Hepatocyte (in vitro differentiated cells): ENCODE measurements at places on chromosomes 3 and 15. TPM values are rescaled to one million over a fixed set of nuclear protein-coding genes. Genes with fewer than 3 reads are reported as not detected.
A peak's percentile ranks its signal among the peaks of the same experiment; 100 is the strongest.

DNA sequence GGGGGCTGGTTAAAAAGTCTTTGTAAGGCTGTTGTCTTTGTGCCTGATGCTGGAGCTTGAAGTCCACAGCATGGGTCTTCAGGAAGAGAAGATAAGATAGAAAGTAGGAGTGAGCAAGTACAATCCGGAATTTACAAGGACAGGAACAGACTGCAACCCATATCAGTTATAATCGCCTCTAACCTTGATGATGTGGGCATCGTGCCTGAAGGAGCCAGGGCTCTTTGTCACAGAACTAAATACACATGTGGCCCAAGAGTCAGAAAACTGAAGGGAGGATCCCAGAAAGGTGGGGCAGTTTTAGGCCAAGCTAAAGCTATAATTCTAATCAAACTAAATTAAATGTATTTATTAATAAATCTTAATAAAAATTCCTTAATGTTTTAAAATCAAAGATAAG is 132.2 kb downstream of the TMCO5A start:
- H3K27me3 ChIP-seq = no peaks in the 10 kb centered on the region
- H3K4me1 ChIP-seq = peaks cover 21% of the 10 kb centered on the region

GRCh38 chr3:73070675-73071575 is 9.5 kb downstream of the EBLN2 start:
- H3K4me1 ChIP-seq = no peaks in the 10 kb centered on the region
- no peaks in the 10 kb centered on the region for H3K27me3 ChIP-seq
- H3K4me3 ChIP-seq = no peak overlapping the region
- H3K27ac ChIP-seq = no peak overlapping the region
- H3K36me3 ChIP-seq = no peaks in the 10 kb centered on the region

DNA sequence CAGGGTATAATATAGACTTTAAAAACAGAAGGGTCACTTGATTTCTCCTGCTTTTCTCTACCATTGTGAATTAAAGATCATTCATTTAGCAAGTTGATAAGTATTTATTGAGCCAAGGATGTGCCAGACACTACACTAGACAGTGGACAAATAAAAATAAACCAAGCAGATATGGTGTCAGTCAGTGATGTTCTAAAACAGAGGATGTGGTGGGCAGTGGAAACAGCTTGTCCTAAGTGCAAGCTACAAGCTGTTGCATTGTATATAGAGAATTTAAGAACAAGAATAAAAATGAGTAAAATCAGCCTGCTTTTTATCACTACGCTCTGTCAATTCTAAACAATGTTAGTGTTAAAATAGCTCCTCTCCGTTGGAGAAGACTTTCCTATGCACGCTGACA is 637.3 kb upstream of the GRM7 start:
- no peaks in the 10 kb centered on the region for H3K27me3 ChIP-seq
- H3K4me3 ChIP-seq = no peak overlapping the region
- no peaks in the 10 kb centered on the region for H3K36me3 ChIP-seq
- DNase-seq = no peak
- H3K4me1 ChIP-seq = peaks cover 6% of the 10 kb centered on the region
- H3K27ac ChIP-seq = no peak overlapping the region

GRCh38 chr15:62608369-62608768 is 434.2 kb upstream of the TPM1 start:
- no peaks in the 10 kb centered on the region for H3K36me3 ChIP-seq
- DNase-seq = no peak
- no peak overlapping the region for H3K4me3 ChIP-seq

GRCh38 chr3:66427951-66428474 is 72.8 kb downstream of the LRIG1 start:
- H3K4me1 ChIP-seq = no peaks in the 10 kb centered on the region
- DNase-seq = no peak
- no peaks in the 10 kb centered on the region for H3K27me3 ChIP-seq
- no peaks in the 10 kb centered on the region for H3K36me3 ChIP-seq
- no peak overlapping the region for H3K4me3 ChIP-seq
- H3K27ac ChIP-seq = no peak overlapping the region

- H3K27me3 ChIP-seq = no peaks in the 10 kb centered on the region
- H3K27ac ChIP-seq = peak overlapping the region; percentile 8
- H3K4me3 ChIP-seq = no peak overlapping the region
- H3K36me3 ChIP-seq = no peaks in the 10 kb centered on the region
Observed at GRCh38 chr3:194075802-194076460, 60.0 kb upstream of the HES1 start.

- no peaks in the 10 kb centered on the region for H3K27me3 ChIP-seq
- no peak for DNase-seq
- peaks cover 6% of the 10 kb centered on the region for H3K4me1 ChIP-seq
- H3K27ac ChIP-seq = no peak overlapping the region
Observed at GRCh38 chr3:157323360-157323759, 113.3 kb upstream of the PTX3 start.

DNA sequence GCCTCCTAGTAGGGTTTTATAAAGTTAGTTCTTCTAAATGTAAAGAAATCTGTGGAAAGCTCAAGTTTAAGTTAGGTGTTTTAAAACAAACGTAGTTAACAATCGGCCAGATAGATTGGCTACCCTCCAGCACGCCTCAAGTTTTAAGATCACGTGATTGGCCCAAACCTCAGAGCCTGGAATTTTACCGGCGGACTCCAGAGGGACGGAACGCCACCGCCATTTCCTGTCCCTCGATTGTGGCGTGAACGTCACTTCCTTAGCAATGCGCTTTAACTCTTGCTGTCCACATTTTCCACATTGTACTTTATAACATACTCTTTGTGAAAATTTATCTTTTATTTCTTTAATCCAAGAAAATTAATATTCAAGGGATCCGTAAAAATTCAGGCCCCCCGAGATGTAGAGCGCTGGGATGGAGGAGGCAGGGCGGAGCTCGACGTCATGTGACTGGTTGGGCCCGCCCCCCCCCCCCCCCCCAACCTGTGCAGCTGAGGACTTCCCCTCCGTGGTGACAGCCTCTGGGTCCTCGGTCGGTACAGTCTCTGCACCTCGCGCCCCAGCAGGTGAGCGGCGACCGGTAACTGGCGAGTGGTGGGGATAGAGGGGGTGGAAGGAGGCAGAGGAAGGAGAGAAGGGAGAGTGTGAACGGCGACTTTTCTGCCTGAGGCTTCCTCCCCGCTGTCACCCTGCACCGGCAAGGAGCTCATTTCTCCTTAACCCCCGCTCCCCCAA is at the start of gene ATP6V1A:
TSS of gene ATP6V1A (plus strand) at position 488 of the 735 bp plus-strand sequence. CDS start 31,719 bp downstream, outside the sequence.
- H3K27ac ChIP-seq = peak within 1 kb of the TSS; percentile 96
- H3K36me3 ChIP-seq = no peaks in the 10 kb centered on the region
- H3K4me1 ChIP-seq = peaks cover 29% of the 10 kb centered on the region
- peak within 1 kb of the TSS; percentile 25 for H3K4me3 ChIP-seq
- peak; percentile 95 for DNase-seq

- H3K27ac ChIP-seq = no peak overlapping the region
- H3K27me3 ChIP-seq = no peaks in the 10 kb centered on the region
- H3K36me3 ChIP-seq = no peaks in the 10 kb centered on the region
- DNase-seq = no peak
- H3K4me3 ChIP-seq = no peak overlapping the region
- H3K4me1 ChIP-seq = peaks cover 43% of the 10 kb centered on the region
Observed at GRCh38 chr15:40335938-40336743, 4.6 kb downstream of the CCDC9B start.

DNA sequence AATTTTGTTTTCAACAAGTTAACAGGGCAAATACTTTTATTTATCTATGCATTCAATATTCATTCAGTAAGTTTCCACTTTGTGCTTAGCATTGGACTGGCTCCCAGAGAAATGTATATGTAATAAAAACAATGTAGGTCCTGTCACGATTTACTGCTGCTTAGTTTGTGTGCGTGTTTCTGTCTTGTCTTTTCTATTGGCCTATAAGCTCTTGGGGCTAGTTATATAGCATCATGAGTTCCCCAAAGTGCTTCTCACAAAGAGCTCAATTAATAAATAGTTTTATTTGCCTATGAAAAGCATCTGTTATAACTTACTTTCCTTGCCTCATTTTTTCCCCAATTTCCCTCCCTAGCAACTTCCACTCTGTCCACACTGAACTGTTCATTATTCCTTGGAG is 666.7 kb upstream of the NAALADL2 start:
- no peaks in the 10 kb centered on the region for H3K4me1 ChIP-seq
- DNase-seq = no peak
- no peak overlapping the region for H3K27ac ChIP-seq
- no peak overlapping the region for H3K4me3 ChIP-seq
- H3K36me3 ChIP-seq = no peaks in the 10 kb centered on the region

- H3K4me3 ChIP-seq = no peak overlapping the region
- H3K36me3 ChIP-seq = no peaks in the 10 kb centered on the region
- H3K27me3 ChIP-seq = no peaks in the 10 kb centered on the region
- H3K27ac ChIP-seq = no peak overlapping the region
Observed at GRCh38 chr3:66140743-66141372, 79.9 kb upstream of the SLC25A26 start.

DNA sequence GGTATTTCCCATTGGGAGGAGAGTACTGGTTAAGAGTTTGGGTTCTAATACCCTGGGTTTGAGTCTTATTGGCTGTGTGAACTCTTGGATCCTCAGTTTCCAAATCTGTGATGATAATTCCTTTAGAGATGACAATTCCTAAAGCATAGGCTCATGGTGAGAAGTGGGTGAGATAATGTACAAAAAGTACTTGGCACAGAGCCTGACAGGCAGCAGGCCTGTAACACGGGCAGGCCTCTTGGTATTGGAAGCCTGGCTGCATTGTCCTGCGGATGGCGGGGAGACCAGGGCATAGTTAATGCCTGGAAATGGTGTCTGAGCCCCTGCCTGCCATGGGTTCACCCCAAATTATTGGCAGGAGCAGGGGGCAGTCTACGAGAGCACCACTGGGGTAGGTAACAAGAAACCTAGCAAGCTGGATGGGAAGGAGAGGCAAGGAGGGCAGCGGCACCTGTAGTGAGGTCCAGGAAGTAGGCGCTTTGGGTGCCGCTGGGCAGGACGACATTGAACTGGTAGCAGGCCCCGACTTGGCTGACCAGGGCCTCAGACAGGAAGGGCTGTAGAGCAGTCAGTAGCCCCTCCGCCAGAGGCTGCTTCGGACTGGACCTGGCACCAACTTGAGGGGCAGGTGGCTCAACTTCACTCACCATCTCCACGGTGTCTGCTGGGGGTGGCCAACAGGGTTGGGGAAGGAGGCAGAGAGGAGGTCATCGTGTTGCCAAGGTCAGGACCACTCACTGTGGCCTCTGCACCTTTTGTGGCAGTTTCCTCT is 7.7 kb downstream of the STOML1 start:
- no peak for DNase-seq
- H3K27ac ChIP-seq = peak overlapping the region; percentile 98
- no peaks in the 10 kb centered on the region for H3K27me3 ChIP-seq
- H3K4me1 ChIP-seq = peaks cover 39% of the 10 kb centered on the region
- no peaks in the 10 kb centered on the region for H3K36me3 ChIP-seq

GRCh38 chr15:78178064-78178463 is 28.9 kb downstream of the IDH3A start:
- no peaks in the 10 kb centered on the region for H3K27me3 ChIP-seq
- H3K27ac ChIP-seq = no peak overlapping the region
- no peaks in the 10 kb centered on the region for H3K36me3 ChIP-seq

DNA sequence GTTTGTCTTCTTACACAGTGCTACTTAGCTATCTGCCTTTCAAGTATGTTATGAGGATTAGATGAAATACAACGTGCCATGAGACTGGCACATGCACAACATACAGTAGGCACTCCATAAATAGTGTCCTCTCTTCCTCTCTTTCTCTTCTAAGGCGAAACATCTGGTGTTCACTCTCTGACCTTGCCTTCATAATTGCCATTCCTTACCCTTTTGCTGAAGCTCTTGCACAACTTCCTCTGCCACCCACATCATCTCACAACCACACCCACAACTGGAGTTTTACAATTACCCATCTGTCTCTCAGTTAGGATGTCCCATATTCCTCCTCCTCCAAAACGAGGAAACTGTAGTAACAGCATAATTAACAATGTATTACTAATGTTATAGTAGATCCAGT is 26.4 kb upstream of the ACP3 start:
- H3K4me3 ChIP-seq = no peak overlapping the region
- H3K27me3 ChIP-seq = no peaks in the 10 kb centered on the region
- no peak overlapping the region for H3K27ac ChIP-seq
- DNase-seq = no peak
- peaks cover 5% of the 10 kb centered on the region for H3K4me1 ChIP-seq
- H3K36me3 ChIP-seq = no peaks in the 10 kb centered on the region

The ITGA11 gene
- 4.7 and 9.7 TPM in 2 replicates for total RNA-seq

The INSYN1 gene
- 1.3 and 3.3 TPM in 2 replicates for total RNA-seq

The C2CD4A gene
- total RNA-seq = 0.12 and 0.13 TPM in 2 replicates

The PIK3CA gene
- total RNA-seq = 21.0 and 30.1 TPM in 2 replicates

The PLA2G4F gene
- 0.96 and 1.1 TPM in 2 replicates for total RNA-seq

The CXCR6 gene
- not detected in 2 replicates for total RNA-seq

The AKAP13 gene
- 80.9 and 82.8 TPM in 2 replicates for total RNA-seq

The GUCA1C gene
- 0.28 TPM in 1 of 2 replicates, not detected in the other for total RNA-seq
